ENCODE measurements at places on chromosomes 13 and 19.

- DNase-seq, result peak; percentile 71
Observed at GRCh38 chr19:7533281-7533885, 2.1 kb upstream of the PNPLA6 start.

- DNase-seq, result no peak
Observed at GRCh38 chr13:27131906-27132305, 39.7 kb downstream of the USP12 start.

DNA sequence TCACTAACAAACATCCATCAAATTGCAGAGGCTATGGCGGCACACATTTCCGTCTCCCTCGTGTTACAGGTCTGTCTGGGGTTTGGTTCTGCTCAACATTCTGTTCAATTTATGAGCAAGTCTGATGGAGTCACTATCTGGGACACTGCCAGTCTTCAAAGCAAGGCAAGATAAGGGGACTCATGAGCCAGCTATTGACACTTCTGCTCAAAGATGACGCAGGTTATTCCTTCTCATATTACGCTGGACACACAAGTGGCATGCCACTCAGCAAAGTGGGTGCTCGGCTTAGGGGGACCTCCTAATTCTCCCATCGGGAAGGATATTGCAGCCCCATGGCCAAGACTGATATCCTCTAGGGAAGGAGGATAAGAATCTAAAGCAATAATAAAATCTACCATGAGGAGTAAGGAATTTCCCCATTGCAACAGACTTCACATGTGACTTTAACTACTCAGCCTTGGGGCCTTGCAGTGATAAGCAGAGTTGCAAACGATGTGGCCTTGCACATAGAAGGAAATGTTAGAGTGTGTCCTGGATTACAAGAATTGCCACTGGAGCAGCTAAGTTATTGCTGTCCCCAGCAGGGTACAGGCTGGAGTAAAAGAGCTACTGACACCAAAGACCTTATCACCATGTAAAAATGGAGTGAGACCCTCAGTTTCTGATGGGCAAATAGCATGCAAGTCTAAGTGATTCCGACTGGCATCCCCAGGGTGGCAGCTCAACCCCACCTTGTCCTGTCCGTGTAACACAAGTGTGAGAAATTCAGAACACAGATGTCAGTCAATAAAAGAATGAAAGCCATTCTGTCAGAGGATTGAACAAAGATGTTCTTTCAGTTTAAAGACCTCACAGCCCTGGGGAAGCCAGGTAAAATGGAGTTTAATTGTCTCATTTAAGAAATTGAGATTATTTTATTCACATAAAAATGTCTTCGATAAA lies 306.1 kb downstream of the IRS2 start:
- DNase-seq, result no peak

DNA sequence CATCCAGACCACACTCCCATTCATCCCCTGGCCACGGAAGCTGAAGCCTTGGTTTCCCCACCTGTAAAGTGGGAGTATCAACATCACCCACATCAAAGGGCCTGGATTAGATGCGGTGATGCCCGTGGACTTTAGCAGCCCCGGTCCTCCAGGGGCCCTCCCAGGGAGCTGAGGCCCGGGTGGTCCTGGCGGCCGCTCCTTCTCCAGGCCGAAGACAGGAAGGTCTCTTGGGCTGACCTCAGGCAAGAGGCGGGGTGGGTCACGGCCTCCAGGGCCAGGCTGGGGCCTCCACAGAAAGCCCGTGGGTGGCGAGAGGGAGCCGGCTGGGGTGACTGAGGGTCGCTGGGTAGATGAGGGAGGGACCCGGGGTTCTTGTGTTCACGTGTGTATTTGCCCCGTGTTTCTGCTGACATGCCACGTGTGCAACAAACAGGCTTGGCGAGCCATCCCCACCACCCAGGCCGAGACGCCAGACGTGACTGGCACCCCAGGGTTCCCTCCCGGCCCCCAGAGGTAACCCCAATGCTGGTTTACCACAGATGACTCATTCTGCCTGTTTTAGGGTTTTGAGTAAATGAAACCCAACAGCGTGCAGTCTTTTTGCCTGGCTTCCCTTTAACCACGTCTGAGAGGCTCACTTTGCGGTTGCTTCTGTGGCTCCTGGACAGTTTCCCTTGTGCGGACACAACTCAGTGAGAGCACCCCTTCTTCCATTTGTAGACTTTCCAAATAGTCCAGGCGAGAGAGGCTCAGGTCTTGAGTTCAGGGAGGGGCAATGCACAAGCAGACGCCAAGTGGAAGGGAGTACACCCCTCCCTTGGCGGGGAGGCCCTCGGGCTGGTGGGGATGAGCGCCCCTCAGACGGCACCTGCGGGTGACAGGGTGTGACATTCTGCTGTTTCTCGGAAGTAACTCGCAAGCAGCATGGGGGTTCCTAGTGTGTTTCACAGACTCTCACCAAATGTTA lies 42.9 kb downstream of the C13orf46 start:
- DNase-seq, result no peak

DNA sequence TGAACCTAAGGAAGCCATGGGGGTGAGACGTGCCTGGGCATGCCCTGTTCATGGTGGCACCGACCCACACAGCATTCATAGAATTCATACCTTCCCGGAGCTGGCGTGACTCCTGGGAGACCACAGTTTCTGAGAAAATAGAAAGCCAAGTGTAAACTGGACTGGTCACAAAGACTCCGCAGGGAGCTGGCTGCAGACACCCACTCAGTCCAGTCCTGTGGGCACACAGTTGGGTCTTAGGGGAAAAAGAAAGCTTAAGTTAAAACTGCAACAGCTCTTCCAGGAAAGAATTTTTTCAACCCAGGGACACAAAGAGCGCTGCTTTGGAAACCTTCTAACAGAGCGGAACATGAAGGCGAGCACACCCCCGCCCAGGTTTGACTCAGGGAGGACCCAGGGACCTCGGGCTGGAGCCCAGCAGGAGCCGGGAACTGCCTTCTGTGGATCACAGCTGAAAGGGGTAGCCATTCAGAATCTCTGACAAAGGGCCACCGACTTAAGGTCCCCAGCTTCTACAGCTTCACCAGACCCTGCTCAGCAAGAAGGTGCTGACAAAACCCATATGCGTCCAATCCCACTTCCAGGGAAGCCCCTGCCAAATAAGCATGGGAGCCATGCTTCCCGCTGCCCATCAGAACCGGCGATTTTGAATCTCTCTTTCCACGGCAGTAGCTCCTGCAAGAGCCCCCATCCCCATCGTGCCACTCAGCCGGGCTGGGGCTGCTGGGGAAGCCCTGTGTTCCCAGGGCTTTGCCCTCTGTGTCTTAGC lies 183.7 kb downstream of the COL4A1 start:
- no peak for DNase-seq

GRCh38 chr13:95956589-95957148 lies 96.5 kb downstream of the UGGT2 start:
- DNase-seq, result no peak

DNA sequence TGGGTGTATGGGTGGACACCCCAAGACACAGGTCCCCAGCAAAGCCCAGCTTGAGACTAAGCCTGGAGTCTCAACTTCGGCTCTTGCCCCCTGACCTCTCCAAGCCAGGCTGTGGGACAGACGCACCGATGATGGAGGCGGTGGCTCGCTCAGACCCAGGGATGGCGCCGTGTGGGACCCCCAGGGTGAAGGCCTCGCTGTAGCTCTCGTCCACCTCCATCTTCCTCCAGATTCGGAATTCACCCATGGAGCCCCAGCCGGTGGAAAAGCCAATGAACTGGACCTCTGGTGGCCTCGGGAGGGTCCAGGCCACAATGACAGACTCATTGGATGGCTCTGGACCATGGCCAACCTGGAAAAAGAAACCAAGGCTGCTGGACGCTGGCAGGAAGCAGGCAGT lies 39.1 kb downstream of the F2RL3 start:
- DNase-seq, result no peak

- no peak for DNase-seq
Observed at GRCh38 chr19:10219678-10220077, 11.5 kb downstream of the S1PR2 start.

- DNase-seq, result no peak
Observed at GRCh38 chr19:52231154-52231910, 38.1 kb upstream of the ZNF766 start.

DNA sequence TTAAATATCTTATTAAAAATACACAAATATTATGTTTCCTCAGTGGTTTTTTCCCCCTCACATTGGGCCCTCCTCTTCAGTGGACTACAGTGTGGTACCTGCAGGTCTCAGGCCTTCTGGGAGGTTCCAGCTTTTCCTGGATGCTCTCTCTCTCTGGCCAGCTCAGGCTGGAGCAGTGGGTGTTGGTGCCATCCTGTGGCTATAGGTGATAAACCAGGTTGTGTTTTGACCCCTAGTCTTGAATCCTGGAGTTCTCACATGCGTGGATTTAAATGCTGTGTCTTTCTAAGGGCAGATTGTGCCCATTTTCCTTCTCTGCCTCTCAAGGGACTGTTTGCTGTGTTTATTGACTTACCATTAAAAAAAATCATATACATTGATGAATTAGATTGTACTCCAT lies 41.2 kb upstream of the ZNF527 start:
- DNase-seq, result no peak

GRCh38 chr13:49368688-49369087 lies 75.2 kb downstream of the CAB39L start:
- no peak for DNase-seq

GRCh38 chr19:18364826-18365528 lies 21.0 kb upstream of the GDF15 start:
- DNase-seq, result peak; percentile 71

DNA sequence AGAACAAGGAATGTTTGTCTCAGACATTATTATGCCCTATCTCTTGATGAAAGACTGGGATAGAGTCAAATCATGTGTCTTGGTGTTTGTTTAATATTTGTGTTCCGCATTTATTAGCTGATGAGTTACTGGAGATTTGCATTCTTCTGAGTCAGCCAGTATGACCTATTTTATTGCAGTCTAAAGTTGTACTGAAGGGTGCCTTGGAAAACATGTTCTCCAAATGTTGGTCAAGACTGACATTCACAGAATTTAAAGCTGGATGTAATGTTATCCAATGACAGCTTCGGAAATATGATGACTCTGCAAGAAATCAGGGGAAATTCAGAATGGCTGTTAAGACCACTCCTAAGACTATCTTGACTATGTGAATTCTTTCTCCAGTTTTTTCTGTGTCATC lies 134.0 kb downstream of the KCNRG start:
- no peak for DNase-seq

GRCh38 chr13:36332986-36333385 lies 13.2 kb downstream of the SPART start:
- no peak for DNase-seq

GRCh38 chr19:29714953-29715700 lies at the start of gene C19orf12:
Gene C19orf12 (minus strand): TSS chr19:29715261. CDS start chr19:29708413, 6,848 bp downstream.
- DNase-seq, result peak; percentile 89

- peak; percentile 6 for DNase-seq
Observed at GRCh38 chr13:89746554-89746953, 1600.9 kb upstream of the MIR17HG start.

DNA sequence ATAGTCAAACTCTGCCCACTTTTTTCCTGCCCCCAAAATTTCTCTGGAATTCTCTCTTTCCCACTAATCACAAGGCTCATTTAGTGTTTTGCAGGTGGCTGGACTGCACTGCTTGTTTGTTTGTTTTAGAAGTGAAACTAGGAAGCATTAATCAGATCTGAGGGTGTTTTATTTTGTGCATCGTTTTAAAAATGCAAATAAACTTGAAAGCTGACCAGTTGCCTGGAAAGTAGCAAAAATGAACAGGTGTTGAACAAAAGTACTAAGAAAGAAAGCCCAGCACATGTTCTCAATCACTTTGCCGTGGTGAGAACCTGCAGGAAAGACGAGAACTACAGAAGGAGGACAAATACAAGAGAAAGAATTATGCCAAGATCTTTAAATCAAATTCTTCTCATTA lies 365.5 kb downstream of the PCDH9 start:
- no peak for DNase-seq

DNA sequence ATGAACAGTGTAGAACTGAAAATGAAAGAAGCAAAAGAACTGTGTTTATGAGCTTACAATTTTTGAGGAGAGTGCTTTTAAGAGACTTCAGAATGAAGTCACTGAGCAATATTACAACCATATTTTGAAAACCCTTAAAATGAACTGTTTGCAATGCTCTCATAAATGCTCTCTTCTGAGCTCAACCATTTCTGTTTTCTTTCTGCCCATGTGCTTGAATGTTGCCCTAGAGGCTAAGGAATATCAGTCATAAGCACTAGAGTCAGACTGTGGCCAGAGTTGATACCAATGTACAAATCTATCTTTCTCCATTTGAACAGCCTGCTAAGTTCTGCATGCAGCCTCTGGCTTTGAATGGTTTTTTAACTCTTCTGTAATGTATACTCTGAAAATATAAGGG lies 1092.8 kb downstream of the PCDH9 start:
- no peak for DNase-seq

DNA sequence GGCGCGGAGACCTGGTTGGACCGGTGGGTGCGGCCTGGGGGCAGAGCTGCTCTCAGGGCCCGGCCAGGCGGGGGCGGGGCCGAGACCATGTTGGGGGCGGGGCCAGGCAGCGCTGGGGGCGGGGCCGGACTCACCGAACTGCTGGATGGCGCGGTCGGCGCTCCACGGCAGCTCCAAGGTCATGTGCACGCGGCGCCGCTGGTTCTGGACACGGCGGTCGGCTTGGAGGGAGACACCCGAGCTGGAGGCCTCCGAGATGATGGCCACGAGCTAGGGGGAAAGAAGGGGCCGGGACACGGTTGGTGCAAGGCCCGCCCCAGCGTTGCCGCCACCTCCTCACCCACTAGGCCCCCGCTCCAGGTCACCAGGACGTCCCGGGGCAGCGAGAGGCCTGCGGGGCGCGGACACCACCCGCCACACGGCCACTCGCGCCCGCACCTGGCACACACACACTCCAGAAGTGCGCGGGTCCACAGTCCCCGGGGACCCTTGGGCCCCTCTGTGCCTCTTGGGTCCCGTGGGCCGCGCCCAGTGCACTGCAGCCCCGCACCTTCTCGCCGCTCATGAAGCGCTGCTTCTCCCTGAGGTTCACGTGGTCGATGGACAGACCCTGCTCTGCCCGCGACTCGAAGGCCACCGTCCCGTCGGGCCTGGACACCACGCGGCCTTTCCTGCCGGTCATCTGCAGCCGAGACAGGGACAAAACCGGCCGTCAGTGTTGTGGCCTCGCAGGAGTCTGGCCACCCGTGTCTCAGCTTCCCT lies 8.7 kb downstream of the GPX4 start:
- DNase-seq, result no peak

DNA sequence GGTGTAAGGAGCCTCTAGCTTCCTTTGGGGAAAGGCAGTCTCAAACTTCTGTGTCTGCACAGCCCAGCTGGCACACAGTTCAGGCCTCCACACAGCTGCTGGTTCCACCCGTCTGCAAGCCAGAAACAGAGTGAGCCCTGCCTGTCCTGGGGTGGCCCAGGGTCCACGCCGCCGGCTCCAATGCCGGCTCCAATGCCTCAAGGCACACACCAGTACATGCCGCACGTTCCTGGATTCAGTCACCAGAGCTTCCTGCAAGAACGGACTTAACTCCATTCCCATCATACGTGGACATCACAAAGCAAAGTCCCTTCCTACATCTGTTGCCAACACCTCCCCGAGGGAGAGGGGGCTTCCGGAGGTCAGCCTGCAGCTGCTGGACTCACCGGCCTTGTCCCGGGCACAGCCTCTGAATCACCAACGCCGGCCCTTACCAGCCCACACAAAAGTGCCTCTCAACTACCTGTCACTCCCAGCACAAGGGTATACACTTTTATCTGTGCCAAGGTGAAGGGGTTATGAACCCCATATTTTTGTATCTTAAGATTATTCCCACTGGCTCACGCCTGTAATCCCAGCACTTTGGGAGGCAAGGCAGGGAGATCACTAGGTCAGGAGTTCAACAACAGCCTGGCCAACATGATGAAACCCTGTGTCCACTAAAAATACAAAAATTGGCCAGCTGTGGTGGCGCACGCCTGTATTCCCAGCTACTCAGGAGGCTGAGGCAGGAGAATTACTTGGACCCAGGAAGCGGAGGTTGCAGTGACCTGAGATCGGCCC lies 8.5 kb downstream of the SH3GL1 start:
- no peak for DNase-seq

Measured in muscle of back (tissue), 13 donors.